ENCODE measurements at places on chromosomes 12 and 14.

- DNase-seq: no peak
These were observed 149.0 kb downstream of the CAPZA3 start for GRCh38 chr12:18886962-18887361.

- no peak for DNase-seq
These were observed 68.9 kb downstream of the SPPL3 start for GRCh38 chr12:120835304-120835612.

DNA sequence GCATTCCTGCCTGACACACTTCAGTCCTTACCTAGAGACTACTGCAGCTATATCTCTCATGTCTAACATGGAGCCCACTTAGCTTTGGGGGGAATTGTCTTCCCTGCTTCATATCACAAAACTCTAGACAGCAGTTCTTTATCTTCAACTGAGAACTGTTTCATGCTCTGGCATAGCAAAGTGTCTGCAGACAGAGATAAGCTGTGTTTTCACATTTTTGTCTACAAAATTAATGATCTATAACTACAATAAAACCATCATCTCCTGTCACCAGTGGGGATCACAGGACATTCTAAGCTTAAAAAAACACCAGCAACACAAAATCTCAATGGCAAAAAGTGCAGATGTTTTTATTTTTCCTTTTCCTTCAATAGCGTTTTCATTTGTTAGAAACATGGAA is 137.1 kb upstream of the VRK1 start:
- no peak for DNase-seq

GRCh38 chr14:75153295-75153694 is 23.1 kb downstream of the TMED10 start:
- no peak for DNase-seq

GRCh38 chr12:115183752-115184151 is 499.8 kb upstream of the TBX3 start:
- DNase-seq: no peak

DNA sequence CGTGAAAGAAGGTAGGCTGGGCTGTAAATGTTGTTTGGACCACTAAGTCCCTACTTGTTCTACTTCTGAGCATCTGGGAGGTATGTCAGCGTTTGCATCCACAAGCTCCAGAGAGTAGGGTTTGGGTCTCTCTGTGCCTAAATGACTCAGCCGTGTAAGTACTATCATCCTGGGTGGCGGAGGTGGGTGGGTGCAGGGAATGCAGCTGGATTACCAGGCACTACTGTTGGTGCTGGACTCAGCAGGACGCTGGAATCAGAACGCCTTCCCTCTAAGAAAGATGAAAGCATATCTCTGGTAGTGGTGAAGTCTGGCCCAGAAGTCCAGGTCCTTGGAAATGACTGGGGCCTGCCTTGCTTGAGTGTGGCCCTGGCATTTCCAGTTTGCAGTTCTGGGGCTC is 289.7 kb downstream of the PCNX1 start:
- no peak for DNase-seq

Measured in activated CD4-positive, CD25-positive, alpha-beta regulatory T cell (primary cell).